ENCODE measurements at places on chromosomes 7 and 10.

GRCh38 chr7:30348083-30348560 lies 63.7 kb downstream of the ZNRF2 start:
- DNase-seq, result no peak

DNA sequence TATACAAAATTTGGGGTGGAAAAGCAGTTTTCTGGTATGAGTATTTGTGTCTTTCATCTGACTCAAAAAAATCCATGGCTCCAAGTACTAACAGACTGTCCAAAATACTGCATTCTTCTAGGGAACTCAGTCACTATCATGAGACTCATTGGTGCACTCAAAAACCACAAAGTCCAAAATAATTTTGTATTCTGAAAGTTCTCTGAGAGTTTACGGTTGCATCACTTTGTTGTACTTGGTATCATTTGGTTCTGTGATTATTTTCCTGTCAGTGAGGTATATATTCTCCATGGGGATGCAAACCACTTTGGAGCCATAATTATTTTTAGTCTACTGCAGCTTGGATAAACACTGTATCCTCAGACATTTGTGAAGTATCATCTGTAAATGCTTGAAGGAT lies 28.0 kb upstream of the CABCOCO1 start:
- DNase-seq, result no peak

GRCh38 chr7:16498122-16498521 lies 28.5 kb upstream of the LRRC72 start:
- no peak for DNase-seq

DNA sequence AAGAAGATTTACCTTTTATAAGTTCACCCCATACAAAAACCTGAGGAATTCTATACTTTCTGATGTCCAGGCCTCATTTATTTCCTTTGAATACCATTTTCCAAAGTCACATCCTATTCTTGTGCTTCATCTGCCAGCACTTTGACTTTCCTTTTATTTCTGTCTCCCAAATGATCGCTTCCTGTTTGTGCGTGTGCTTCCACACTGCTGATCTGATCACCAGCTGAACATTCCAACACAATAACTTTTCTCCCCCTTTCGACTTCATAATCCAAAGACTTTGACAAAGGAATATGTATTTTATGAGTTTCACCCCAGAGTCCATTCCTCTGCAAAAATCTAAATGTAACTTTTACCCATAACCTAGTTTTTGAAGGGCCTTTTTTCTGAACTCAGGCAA lies 3.1 kb downstream of the ELAPOR2 start:
- DNase-seq, result no peak

DNA sequence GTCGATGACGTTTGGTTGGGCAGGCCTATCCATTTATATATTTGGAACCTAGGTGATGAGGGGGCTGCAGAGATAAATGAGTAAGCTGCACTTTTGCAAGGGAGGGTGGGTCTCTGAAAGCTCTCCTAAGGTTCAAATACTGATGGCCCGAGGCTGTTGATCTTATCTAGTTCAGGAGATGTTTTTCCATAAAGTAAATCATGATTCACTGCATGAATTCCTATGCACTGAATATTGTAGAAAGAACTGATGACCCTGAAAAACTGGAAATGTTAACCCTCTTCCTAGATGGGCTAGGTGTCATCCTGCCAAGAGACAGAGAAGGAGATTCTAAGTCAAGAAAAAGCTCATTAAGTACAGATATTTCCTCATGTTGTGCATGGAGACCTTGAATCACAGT lies 459.9 kb downstream of the PLXNA4 start:
- DNase-seq, result no peak

DNA sequence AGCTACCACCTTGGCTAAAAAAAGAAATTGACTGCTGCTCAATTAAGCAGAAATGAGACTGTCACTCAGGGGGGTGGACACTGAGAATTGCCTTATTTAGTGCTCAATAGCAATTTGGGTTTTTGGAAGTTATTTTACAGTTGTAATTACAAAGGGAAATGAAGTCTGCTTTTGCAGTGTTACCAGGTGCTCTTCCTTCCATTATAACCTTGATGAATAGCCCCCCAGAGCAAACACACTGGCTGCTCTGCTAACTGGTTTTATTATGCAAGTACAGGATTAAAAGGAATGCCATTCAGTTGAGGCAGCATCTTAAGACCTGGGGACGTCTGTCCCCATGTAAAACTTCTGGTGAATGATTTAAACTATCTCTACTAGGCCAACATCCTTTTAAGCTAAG lies 191.0 kb downstream of the EVX1 start:
- no peak for DNase-seq

DNA sequence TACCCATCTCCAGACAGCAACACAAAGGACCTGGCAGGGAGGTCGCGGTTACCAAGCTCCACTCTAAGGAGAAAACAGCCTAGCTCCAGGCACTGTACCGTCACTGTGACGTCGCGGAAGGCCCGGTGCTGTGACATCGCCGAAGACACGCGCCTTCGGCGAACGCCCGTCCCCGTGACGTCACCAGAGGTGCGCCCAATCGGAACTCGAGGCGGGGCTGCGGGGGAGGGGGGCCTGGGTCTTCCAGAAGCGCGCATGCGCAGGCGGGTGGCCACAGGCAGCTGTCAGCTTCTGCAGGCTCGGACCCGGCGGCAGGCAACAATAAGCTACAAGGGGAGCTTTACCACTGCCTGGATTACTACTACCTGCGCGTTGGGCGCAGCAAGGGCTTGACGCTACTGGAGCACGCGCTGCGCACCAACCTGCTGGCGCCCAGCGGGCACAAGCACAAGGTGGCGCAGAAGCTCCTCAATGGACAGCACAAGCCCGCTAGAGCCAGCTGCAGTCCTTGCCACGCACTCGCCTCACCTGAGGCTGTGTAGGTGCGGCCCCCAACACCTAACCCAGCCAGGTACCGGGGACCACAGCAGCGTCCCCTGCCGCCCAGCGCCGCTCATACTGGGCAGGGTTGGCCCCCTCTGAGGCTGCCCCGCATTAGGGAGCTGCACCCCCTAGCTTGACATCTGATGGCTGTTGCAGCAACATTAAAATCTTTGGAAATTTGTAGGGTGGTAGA lies 208.4 kb downstream of the TPST1 start:
- DNase-seq, result peak; percentile 84

DNA sequence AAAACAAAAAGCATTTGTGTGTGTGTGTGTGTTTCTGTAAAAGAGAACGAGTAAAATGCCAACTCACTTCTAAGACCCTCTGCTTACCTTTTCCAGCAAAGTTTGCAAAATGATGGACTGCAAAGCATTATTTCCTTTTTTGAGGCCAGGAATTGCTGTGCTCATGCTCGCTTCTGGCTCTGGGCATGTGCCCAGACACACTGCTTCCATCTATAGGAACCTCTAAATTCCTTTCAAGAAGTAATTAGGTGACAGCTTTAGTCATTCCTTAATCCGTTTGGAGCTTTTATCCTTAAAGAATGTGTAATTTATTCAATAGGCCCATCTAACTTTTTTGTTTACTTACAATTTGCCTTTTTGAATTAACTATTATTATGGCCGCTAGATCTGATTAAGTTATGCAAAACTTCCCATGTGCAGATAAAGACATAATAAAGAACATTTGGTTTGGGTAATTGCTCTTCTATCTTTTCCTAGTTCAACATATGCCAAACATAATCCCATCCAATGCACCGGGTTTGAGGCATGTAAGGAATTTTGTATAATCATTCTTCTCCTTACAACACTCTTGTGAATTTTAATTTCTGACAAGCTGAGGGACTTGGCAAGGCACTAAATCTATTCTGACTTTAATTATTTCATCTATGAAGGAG lies 34.7 kb downstream of the A1CF start:
- no peak for DNase-seq

DNA sequence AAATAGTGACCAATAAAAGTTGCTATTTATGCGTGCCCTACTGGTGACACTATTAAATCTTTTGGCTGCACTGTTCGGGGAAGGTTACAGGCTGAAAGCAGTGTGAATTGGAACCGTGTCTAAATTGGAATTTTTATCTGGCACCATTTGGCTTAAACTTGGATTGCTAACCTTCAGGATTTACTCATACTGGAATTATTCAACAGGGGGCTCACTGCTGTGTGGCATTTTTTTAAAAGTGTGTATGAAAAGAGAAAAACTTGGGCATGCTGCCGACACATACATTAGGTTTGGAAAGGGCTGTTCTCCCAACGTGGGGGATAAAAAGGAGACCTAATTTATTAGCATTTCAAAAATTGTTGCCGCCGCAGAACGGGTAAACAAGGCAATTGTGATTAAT lies 537.9 kb upstream of the MGMT start:
- no peak for DNase-seq

Measured in NCI-H774 (cell line).